RKO (cell line): ENCODE measurements at places on chromosomes 12 and 14.

DNA sequence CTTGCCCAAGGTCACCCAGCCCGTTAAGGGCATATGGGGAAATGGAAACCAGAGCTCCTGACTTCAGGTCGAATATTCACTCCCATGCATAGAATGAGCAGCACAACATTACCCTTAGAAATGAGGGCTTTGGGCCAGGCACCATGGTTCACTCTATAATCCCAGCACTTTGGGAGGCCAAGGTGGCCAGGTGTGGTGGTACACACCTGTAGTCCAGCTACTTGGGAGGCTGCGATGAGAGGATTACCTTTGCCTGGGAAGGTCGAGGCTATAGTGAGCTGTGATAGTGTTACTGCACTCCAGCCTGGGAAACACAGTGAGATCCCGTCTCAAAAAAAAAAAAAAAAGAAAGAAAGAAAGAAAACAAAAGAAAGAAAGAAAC lies 341.0 kb upstream of the TMPO start:
- no peak for DNase-seq

- no peak for DNase-seq
Measured at GRCh38 chr12:123828854-123829547, 66.9 kb downstream of the DNAH10 start.

- no peak for DNase-seq
Measured at GRCh38 chr12:100274291-100274690, 7.3 kb downstream of the SCYL2 start.

DNA sequence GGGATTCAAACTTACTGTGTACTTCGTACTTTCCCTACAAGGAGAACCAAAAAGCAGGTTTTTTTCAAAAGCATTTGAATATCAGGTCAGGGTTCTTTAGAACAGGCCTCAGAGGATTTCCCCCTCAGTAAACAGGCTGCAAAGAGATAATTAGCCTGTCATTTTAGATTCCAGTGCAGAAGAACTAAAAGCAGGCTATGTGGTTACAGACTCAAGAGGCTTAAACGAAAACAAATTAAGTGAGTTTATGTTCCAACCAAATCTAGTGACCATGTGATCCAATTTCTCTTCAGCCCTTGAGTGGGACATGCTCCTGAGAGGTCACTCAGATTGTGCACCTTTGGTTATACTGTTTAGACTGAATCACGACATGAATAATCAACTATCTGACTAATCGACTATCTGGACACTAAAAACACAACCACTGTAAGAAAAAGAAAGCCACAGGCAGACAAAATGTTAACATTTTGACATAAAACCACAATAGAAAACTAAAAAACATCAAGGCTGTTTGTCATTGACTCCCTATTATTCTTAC lies 4.5 kb downstream of the TMED8 start:
- DNase-seq, result peak; percentile 38
